ENCODE measurements at places on chromosomes 2 and 18.

DNA sequence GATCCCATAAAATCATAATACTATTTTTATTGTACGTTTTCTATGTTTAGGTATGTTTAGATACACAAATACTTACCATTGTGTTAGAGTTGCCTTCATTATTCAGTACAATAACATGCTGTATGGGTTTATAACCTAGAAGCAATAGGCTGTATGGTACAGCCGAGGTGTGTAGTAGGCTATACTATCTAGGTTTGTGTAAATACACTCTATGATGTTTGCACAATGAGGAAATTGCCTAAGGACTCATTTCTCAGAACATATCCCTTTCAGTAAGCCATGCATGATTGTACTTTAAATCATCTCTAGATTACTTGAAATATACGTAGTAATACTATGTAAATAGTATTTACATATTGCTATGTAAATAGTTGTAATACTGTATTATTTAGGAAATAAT, 156.7 kb downstream of the CDCA7 start:
- no peak for DNase-seq

GRCh38 chr2:174014011-174014698, 49.0 kb upstream of the SP3 start:
- DNase-seq = no peak

DNA sequence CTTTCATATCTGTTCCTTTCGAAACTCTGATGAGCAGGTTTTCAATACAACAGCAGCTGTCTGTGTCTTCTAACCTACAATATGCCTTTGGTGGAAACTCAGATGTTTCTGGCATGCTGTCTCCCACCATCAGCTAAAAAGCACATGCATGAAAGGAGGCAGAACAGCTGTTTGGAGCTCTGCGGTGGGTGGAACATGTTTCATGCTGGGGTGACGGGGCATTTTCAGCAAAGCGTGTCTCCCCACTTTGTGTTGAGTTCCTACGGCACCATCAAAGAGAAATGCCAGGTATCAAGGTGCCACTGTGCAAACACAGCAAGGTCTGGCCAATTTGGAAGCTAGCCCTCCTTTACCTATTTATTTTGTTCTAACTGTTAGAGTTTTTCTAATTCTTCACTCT, 290.1 kb downstream of the CLIP4 start:
- no peak for DNase-seq

- DNase-seq = no peak
These were observed 15.7 kb downstream of the COL4A3 start for GRCh38 chr2:227179988-227180685.

GRCh38 chr2:121159291-121160071, 125.5 kb downstream of the TFCP2L1 start:
- DNase-seq = no peak

- no peak for DNase-seq
These were observed 85.2 kb upstream of the FN1 start for GRCh38 chr2:215521031-215521430.

GRCh38 chr2:26461601-26462023, 16.3 kb downstream of the OTOF start:
- no peak for DNase-seq

- peak; percentile 16 for DNase-seq
These were observed 15.8 kb downstream of the ATF2 start for GRCh38 chr2:175152242-175152641.

DNA sequence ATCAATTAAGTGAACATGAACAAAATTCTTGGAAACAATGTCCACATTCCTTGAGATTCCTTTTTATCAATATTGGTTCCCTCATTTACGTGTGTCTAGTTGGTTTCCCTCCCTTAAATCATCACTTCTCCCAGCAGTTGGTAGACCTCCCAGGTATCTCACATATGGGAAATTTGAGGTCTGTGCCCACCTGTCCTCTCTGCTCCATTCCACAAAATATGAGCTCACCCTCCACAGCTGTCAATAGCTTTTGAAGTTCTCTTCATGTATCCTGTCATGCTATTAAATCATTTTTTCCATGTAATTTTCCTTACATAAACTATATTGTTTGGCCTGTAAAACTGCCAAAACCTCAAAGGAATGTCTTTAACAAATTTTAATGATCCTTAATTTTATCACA, 992.2 kb upstream of the ACVR2A start:
- no peak for DNase-seq

DNA sequence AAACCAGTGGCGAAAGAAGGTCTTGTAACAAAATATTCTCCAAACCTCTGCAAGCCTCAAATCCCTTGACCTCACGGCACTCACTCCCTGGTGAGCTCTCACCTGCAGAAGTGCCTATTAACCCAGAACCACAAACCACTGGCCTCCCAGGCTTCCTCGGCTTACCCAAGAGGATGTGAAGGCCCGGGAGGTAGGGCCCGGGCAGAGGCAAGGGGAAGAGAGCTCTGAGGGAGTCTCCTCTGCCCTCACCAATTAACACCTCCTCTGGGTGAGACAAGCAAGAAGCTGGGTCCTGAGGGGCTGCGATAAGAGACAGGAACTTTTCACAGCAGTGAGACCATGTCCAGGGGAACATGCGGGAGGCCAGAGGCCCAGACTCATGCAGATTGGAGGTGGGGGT, 53.7 kb downstream of the EMX1 start:
- no peak for DNase-seq

DNA sequence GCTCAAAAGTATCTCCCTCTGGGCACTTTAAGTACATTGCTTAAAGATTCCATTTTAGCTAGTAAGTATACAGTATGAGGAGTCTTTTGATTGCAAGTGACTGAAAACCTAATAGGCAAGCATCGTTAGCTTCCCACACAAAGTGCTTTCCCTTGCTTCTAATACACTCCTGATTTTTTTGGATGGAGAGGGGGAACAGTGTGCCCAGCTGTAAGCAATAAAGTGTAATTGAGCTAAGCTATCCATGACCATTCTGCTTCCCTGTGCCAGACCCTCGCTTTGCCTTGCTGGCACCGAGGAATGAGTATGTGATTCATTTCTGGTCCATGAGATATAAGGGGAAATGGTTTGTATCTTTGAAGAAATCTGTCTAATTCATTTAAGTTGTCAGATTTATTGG, 3.8 kb upstream of the ZNF24 start:
- no peak for DNase-seq

GRCh38 chr2:220433131-220433530, 805.7 kb downstream of the SLC4A3 start:
- DNase-seq = no peak

- DNase-seq = no peak
These were observed 296.5 kb downstream of the NOL4 start for GRCh38 chr18:33928231-33928630.

DNA sequence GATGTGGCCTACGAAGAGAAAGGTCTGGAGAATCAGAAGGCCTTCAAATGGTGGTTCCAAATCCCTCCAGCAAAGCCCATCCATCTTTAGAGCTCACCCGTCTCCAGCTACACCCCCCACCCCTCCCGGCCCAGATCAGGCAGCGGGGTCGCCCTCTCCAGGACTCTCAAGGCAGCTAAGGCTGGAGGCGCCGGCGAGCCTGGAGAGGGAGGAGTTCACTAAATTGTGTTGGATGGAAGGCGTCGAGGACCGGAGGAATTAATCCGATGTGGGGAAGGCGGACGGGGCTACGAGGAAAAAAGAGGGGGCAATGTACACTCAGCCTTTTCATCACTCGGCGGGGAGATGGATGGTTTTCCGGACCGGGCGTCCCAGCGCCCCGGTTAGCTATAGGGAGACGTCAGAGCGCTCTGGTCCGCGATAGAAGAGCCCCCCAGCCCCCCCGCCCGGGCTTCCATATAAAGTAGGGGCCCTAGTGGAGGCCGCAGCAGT, at the start of gene GRP:
TSS of gene GRP (plus strand) at position 487 of the 492 bp plus-strand sequence. CDS start 108 bp downstream, outside the sequence.
- no peak for DNase-seq

DNA sequence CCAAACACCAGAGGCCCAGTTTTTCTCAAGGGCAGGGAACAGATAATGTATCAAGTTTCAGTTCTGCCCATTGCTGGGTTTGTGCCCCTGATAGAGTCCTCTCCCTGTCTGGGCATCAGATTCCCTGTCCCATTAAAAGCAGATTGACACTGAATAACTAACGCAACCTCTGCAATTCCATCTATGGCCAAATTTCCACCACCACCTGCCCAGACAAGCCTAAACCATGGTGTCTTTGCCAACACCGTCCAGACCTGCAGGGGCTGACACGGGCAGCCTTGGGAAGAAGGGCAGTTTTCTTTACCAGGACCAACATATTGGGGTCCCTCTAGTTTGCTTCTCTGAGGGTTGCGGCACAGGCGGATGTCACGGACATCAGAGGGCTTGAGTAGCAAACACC, 26.4 kb upstream of the PAX8 start:
- DNase-seq = no peak

- no peak for DNase-seq
These were observed 102.3 kb downstream of the RND3 start for GRCh38 chr2:150385211-150385610.

DNA sequence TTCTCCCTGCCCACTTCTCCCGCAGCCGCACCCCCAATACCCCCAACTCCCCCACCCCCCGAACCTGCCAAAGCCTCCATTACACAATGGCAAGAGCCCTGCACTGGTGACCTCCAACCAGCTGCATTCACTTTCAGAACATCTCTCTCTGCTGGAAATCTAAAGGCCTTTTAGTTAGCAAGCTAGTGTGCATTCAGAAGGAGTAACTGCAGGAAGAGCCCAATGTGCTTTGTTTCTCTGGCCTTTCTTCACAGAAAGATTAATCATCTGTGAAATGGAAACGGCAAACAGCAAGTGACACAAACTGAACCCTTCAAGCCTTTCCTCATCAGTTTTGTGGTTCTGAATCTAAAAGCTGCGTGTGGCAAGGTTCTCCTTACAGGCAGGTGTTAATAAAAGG, 124.2 kb downstream of the OLA1 start:
- no peak for DNase-seq

- DNase-seq = peak; percentile 29
These were observed 34.9 kb downstream of the FAM110C start for GRCh38 chr2:11248-11941.

- DNase-seq = no peak
These were observed 176.0 kb downstream of the CCDC178 start for GRCh38 chr18:33264566-33264965.

GRCh38 chr18:39448942-39449341, 1883.3 kb upstream of the CELF4 start:
- DNase-seq = no peak

DNA sequence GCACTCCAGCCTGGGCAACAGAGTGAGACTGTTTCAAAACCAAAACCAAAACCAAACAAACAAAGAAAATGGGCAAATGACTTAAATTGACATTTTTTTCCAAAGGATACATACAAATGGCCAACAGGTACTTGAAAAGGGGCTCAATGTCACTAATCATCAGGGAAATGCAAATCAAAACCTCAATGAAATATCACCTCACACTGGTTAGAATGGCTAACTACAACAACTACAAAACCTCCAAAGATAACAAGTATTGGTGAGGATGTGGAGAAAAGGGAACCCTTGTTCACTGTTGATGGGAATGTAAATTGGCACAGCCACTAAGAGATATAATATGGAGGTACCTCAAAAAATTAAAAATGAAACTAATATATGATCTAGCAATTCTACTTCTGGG, 213.2 kb upstream of the HS6ST1 start:
- no peak for DNase-seq

DNA sequence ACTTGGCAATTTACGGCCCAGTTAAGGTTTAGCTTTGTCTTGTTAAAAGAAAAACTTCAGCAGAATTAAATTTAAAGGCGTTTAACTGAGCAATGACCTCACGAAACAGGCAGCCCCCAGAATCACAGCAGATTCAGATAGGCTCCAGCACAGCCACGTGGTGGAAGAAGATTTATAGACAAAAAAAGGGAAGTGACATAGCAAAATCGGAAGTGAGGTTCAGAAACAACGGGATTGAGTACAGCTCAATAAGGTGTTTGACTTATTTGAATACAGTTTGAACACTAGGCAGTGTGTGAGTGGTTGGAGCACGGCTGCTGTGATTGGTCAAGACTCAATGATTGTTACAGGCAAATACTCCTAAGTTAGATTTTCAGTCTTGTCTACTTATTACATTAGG, 79.8 kb downstream of the MOGAT1 start:
- no peak for DNase-seq

DNA sequence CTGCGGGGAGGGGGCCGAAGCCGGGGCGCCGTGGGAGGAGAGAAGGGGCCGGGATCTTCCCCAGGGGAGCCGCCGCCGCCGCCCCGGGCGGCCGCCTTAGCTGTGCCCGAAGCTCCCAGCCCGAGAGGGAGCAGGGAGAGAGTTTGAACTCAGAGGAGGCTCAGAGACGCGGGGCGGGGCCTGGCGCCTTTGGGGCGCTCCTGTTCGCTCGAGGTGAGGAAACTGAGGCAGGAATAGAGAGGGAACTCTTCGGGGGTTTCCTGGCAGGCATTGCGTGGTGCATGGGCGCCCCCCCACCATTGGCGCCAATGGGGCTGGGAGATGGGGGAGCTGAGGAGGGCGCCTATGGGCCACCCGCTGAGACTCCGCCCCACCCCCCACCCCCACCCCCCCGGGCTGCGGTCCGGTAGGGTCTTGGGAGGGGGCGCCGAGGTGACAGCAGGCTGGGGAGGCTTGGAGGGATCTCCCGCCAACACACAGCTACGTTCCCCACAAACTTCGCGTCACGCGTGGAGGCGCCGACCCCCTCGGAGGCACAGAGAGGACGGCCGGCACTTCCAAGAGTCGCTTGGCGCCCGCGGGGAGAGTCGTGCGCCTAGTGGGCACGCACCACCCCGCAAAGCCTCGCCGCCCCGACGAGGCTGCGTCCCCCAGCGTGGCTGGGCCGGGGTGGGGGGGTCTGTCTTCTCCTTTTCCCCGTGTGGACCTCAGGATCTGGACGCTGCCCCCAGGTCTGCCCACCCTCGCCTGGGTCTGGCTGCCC, 680 bp downstream of the CTDSP1 start:
- DNase-seq = no peak

DNA sequence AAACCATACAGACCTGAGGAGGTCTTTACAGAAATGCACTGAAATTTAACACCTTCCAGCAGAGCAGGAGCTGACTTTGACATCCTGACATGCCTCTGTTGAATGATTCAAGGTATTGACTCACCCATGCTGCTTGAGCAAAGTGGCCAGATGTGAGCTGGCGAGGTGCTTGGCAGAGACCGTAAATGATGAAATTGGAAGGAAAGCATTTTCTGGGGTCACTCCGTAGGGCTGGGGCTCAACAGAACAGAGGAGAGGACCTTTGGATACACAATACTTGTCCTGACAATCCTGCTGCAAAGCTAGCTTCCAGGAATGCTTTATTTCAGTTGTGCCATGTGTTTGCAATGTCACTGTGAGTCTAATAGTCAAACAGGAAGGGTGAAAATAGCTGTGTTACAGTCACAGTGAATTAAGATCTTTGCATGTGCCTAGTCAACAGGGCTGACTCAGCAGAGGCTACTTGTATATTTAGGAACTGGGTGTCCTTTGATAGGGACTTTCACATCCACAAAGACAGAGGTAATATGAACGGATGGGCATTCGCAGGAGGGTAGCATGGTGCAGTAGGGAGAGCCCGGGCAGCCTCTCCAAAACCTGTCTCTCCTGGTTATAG, 31.6 kb upstream of the NCK2 start:
- DNase-seq = no peak
